Esophagus squamous epithelium (tissue), 5 donors: ENCODE measurements at places on chromosomes 6 and 20.

- no peak for DNase-seq
These were observed 165.5 kb upstream of the SCGN start for GRCh38 chr6:25486550-25486949.

GRCh38 chr6:150427037-150427602, 58.3 kb downstream of the IYD start:
- DNase-seq, result no peak

- DNase-seq, result no peak
These were observed 987.0 kb upstream of the MAP3K7 start for GRCh38 chr6:91573826-91574416.

GRCh38 chr20:20205862-20206236, 153.5 kb downstream of the CFAP61 start:
- no peak for DNase-seq

DNA sequence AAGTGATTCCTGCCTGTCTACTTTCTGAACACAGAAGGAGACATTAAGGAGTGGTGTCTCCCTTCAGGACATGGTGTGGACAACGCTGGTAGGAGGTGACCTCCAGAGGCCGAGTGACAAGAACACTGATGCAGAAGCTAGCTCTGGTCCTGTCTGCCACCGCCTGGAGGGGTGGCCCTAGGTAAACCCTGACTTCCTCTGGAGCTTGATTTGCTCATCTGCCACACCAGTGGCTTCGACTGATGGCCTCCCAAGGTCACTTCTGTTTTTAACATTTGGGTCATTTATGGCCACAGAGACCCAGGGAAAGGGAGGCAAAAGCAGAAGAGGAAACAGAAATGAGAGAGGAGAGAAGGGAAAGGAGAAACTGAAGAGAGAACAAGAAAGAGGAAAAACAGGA, 49.4 kb upstream of the SLC22A23 start:
- no peak for DNase-seq

GRCh38 chr6:103367212-103367611, 1492.5 kb downstream of the HACE1 start:
- DNase-seq, result no peak

DNA sequence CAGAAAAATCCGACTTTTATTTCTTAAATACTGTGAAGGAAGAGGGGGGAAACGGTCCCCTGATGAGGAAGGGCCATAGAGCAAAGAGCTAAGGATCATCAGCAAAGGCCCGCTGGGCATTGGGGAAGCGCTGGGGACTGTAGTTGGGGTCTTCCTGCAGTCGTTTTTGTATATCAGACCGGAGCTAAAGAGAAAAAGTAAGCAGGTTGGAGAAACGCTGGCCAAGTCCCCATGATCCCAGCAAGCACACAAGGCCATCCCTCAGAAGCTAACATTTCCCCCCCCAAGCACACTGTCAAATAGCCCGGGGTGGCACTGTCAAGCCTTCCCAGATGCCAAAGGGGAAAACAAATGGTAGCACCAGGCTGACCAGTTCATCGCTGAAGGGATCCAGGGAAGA, 13.4 kb downstream of the BAG6 start:
- no peak for DNase-seq

DNA sequence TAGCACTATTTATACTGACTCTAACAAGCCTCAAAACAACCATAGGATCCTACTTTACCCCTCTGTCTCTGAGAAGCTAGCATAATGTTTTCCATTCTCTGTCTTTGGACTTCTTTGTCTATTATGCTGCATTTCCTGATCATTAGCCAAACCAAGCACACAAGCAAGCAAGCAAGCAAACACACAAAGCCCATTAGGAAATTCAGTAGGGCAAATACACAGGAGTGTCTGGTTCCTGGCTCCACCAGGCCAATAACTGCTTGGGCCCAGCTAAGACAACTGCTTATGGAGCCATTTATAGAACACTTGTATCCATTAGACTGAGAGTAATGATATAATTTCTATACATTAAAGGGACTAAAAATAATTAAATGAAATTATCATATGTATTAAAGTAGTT, 952.9 kb upstream of the EPHA7 start:
- no peak for DNase-seq

DNA sequence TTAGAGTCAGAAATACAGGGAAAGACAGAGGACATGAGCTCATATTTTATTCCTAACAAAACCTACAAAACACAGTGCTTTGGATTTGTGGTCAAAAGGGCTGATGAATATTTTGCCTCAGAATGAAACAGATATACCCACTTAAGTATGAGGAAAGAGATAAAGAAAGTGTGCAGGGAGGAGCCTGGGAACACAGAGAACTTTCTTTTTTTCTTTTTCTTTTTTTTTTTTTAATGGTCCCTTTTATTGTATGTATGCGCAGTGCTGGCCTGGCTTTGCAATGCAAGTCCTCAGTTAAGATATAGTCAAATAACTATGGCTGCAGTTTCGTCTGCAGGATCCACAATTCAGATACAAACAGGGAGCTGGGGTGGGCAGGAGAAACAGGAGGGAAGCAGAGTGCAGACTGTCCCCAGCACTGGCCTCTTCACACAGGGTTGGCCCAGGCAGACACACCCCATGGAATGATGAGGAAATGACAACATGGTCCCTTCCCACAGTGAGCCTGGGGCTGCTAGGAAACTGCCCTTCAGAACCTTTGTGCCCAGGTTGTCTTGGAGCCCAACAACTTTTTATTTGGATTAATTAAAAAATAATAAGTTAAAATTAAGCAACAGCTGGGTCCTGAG, 629.8 kb upstream of the AGPAT4 start:
- DNase-seq, result no peak

DNA sequence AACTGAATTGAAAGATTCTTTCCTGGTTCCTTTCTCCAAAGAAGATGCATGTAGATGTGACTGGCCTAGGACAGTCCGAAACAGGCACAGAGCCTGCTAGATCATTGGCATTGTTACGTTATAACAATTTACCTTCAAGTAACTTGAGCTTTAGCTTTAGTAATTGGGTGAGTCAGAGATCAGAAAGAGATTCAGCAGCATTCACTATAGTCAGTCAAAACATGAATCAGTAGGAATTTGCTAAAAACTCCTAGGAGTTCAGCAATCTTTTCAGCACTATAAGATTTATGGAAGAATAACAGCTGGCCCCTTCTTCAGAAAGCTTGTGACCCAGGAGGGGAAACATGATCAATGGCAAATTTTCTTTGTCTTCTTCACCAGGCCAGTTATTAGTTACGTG, 281.7 kb upstream of the PRDM1 start:
- DNase-seq, result no peak

DNA sequence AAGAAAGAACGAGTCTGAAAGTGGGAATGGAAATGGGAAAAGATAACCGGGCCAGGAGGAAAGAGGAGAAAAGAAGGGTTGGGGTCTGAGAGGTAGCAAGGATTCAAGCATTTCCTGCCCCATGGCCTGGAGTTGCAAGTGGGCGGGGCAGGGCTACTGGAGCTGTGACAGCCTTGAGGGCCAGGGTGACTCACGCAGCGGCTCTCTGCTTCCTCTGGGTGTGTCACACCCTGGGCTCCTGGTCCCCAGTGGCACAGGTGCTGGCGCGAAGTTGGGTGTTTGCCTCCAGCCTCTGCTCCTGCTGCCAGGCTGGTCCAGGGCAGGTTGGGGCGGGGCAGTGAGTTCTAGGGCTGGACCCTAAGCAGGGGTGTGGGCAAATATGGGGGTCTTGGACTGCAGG, 3.3 kb upstream of the ULBP3 start:
- DNase-seq, result no peak

DNA sequence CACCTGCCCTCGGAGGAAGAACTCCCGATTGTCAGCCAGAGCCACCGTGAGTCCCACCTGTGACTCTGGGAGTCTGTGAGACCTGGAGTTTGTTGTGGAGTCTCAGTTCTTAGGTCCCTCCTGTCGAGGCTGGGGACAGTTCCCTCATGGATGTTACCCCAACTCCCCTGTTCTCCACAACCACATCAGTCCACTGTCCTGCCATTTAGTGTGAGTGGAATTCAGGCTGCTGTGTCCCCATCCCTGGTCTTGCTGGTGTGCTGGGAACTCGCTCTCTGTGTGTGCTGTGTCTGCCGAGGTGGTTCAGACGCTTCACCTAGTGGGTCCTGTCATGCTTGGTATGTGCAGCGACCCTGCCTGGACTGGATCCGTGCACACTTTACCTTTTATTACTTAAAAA, 163.2 kb downstream of the DTNBP1 start:
- no peak for DNase-seq

- no peak for DNase-seq
These were observed 162.3 kb downstream of the GRM1 start for GRCh38 chr6:146191166-146191565.

DNA sequence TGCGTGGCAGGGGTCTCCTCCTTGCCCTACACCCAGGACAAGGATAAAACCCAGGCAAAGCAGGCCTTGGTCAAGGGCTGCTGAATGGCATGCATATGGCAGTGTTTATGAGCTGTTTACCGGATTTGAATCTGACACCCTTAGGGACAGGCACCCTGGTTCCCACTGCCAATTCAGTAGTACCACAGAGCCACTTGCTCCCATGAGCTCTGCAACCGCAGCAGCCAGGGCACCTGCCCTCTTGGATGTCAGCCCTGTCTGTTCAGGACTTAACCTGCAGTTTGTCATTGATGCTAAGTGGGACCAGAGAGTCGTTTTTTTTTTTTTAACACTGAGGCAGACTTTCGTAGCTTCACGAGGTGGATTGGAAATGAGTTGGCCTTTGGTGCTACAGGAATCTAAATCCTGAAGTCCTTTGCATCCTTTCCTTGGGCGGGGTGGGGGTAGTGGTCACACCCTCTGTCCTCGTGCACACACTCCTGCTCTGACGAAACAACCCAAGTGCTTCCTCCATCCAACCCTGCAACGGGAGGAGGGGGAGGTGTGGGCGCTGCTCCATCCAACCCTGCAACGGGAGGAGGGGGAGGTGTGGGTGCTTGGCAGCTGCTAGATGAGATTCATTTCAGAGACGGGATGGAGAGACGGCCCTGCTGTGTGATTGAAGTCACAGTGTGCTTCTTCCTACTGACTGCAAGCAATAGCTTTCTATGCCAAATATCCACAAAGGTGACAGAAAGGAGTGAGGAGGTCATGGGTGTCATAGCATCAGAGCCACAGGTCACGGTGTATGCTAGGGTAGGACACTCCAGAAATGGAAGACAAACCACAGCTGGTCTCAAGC, 166.5 kb downstream of the SMOC2 start:
- no peak for DNase-seq

GRCh38 chr6:134249759-134250602, 67.9 kb downstream of the SGK1 start:
- no peak for DNase-seq

- no peak for DNase-seq
These were observed 89.1 kb upstream of the PHACTR3 start for GRCh38 chr20:59515013-59515905.

DNA sequence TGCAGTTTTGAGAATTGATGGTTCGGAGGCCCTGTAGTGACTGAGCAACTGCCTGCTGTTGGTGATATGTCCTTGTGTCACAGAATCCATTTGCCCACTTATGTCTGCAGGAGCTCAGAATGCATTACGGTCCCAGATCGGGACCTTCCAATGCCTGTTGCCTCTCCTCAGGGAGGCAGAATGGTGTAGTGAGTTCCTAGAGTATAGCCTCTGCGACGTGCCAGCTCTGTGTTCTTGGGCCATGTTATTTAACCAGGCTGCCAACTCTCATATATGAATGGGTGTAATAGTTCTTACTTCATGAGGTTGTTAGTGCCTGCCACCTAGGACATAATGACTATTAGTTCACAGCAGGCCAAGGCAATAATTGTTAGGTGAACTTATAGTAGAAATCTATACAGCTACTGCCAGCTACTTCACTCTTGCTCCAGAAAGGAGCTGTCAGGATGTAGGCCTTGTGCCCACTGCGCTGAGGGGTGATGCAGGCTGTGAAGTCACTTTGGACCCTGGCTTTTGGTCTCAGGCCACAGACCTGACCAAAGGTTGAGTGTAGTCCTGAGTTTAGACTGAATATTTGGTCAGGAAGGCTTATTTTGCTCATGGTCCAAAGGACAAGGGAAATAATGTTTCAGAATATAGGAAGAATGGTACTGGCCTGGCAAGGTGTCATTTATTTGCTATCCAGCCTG, 82.1 kb downstream of the ASXL1 start:
- no peak for DNase-seq

DNA sequence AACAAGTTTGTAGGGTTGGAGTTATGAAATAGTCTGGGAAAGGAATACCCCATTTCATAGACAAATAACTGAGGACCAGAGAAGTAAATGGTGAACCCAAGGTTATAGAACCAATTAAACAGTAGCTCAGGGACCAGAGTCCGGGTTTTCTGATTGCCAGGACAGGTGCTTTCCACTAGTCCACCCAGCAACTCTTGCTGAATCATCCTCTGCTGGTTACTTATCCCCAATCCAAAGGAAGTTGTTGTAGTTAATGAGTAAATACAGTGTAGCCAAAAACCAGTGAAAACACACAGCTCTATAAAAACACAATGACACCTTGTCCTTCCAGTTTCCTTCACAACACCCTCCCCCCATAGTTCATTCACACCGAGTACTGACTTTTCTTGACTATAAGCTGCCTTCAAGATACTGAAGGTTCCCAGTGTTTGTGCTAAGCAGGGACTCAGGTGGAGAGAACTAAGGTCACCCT, 766 bp upstream of the TINAG start:
- no peak for DNase-seq

DNA sequence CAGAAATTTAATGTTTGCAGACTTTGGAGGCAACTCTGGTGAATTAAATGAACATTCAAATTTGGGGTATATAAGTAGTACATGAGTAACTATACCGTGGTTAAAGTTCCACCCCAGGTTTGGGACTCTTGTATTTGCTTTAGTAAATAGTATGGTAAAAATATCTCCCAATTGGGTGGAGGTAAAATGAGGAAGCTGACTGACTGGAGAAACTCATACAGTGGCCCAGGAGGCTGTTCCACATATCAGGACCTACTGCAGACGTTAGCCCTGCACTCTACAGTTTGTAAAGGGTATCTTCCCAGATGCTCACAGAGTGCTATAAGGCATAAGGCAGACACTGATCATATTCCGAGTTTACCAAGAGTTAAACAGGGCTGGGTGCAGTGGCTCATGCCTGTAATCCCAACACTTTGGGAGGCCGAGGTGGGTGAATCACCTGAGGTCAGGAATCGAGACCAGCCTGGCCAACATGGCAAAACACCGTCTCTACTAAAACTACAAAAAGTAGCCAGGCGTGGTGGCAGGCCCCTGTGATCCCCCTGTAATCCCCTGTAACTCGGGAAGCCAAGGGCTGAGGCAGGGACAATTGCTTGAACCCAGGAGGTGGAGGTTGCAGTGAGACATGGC, 53.7 kb downstream of the CPXM1 start:
- DNase-seq, result no peak

DNA sequence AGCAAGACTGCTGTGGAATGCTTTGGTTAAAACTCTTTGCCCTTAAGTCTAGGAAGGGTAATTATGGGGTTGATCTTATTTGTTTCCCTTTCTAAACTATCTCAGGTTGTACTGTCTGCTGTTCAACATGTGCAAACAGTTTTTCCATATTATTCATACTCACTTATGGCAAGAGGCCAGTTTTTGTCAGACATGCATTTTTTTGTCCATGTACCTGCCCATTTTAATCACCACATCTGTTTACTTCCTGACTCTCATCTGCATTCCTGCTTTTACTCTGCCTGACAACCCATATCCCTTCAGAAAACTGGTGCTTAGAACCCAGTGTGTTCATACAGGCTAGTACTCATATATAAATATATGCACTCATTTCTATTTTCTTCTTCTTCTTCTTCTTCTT, 80.3 kb downstream of the LPA start:
- DNase-seq, result no peak

- no peak for DNase-seq
These were observed 517.0 kb upstream of the NRSN1 start for GRCh38 chr6:23608931-23609435.
